ENCODE measurements at places on chromosomes 2 and 18.

GRCh38 chr2:181877181-181877664 lies 14.3 kb upstream of the ITPRID2 start:
- no peak for DNase-seq

DNA sequence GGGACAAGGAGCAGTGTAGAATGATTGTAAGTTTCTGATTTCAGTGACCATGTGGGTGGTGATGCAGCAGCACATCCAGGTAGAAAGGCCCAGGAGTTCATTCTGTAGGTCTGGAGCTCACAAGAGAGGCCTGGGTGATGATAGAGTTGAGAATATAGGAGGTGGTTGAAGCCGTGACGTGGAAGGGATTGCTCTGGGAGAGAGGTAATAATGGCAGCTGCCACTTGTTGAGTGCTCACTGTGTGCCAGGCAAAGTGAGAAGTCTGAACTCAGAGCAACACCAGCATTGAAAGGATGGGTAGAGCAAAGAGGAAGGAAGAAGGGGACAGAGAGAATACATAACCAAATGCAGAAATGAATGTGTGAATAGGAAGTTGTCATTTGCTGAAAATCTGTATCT lies 3.3 kb downstream of the TTLL4 start:
- DNase-seq = no peak

GRCh38 chr2:71930049-71930681 lies 217.5 kb downstream of the CYP26B1 start:
- no peak for DNase-seq

- peak; percentile 10 for DNase-seq
Measured at GRCh38 chr2:157572725-157573124, 55.9 kb downstream of the ACVR1C start.

- DNase-seq = peak; percentile 58
Measured at GRCh38 chr2:44981714-44982108, 27.5 kb downstream of the SIX2 start.

GRCh38 chr18:65091744-65092329 lies 659.0 kb upstream of the CDH7 start:
- no peak for DNase-seq

- no peak for DNase-seq
Measured at GRCh38 chr2:230875347-230876315, 10.9 kb downstream of the ITM2C start.

GRCh38 chr2:47870641-47871540 lies 35.4 kb downstream of the FBXO11 start:
- no peak for DNase-seq

DNA sequence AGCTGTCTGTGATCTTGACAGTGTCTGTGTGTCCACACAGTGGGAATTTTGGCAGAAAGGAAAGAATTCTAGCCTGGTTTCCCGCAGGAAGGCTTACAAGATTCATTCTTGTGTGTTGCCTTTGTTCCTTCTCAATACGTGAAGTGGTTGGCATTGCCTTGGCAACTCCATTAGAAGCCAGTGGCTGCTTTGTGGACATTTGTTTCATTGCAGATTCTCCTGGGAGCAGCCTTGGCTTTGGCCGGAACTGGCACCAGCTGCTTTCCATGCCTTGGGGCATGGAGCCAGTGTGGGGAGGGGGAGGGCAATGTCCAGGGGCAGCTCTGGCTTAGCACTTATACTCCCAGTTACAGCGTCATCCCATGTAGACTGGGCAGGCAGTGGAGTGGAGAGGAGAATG lies 39.4 kb downstream of the KIF5C start:
- no peak for DNase-seq

DNA sequence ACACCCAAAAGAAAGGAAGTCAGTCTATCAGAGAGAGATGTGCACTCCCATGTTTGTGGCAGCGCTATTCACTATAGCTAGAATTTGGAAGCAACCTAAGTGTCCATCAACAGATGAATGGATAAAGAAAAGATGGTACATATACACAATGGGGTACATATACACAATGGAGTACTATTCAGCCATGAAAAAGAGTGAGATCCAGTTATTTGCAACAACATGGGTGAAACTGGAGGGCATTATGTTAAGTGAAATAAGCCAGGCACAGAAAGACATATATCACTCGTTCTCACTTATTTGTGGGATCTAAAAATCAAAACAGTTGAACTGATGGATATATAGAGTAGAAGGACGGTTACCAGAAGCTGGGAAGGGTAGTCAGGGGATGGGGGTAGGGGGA lies 99.9 kb upstream of the ZNF516 start:
- no peak for DNase-seq

- peak; percentile 20 for DNase-seq
Measured at GRCh38 chr2:195543063-195543462, 114.0 kb upstream of the SLC39A10 start.

GRCh38 chr2:105741174-105741573 lies 3.5 kb upstream of the NCK2 start:
- DNase-seq = no peak

DNA sequence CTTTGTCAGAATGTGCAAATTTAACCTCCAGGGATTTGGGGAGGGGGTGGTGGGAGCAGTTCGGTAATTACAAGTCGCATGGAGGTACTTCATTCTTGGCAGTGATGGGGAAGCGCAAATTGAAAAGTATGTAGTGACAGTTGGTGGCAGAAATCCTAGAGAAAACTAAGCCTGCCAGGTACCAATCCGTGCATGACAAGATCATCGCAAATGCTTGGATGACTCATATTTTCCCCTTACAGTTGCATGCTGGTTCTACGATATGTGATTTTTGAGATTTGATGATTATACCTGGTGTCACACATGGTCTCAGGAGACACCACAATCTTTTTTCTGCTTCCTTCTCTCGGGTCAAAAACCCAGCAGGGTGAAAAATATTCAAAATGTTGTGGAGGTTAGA lies 479.7 kb upstream of the ID2 start:
- no peak for DNase-seq

DNA sequence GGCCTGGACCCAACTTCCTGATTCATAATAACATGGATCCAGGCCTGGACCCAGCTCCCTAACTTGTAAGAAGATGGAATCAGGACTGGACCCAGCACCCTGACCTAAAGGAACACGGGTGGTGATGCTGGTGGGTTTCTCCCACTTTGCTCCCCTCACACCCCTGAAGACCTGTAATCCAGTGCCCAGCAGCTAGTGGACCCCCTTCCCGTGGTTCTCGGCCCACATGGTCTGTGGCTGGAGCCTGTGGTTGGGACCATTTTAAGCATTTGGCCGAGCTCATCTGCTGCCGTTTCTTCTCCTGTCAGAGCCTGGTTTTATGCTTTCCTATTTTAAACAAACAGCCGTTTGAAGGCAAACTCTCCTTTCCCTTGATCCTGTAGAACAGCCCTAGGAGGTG lies 232.8 kb downstream of the EIPR1 start:
- no peak for DNase-seq
